ENCODE measurements at places on chromosomes 3 and 15.

GRCh38 chr15:57079446-57079845 lies 161.0 kb downstream of the TCF12 start:
- DNase-seq: no peak

DNA sequence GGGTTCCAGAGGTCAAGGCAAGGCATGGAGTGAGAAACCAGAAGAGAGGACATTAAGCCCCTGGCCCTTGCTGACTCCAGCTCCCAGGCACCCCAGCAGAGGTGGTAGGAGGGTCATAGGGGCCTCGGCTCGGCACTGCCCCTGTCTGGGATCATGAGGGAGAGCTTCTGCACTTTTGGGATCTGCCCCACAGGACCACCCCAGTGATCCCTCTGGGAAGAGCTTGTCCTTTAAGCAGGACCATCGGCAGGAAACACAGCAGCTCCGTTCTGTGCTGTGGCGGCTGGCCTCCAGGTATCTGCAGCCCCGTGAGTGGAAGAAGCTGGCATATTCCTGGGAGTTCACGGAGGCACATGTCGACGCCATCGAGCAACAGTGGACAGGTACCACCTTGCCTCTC lies 35.5 kb downstream of the ANKDD1A start:
- DNase-seq: no peak

DNA sequence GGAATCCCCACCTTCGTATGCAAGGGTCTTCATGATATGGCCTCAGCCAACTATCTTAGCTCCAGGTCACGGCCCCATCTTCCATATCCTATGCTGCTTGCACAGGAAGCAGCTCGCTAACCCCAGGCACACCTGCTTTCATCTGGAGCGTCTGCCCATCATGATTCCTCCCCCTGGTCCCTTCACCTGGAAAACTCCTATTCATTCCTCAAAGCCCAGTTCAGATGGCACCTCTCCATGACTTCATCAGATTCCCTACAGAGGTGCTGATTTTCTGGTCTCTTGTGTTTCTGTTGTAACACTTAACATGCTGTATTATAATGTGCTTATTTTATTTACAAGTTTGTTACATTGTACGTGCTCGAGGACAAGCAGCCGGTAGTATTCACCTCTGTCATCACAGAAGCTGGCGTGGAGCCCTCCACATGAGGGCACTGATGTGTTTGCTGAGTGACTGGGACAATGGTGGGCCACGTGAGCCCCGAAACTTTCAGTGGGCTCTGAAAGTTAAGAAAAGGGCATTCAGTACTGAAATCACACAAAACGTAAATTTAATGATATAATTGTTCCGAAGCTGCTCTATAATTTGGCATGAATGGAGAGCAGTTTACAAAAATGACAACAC lies 16.2 kb downstream of the MUC20 start:
- DNase-seq: no peak

GRCh38 chr3:119294696-119295671 lies 801 bp downstream of the ARHGAP31 start:
- no peak for DNase-seq

GRCh38 chr3:42601896-42602581 lies 1.6 kb downstream of the NKTR start:
- DNase-seq: no peak

GRCh38 chr3:115321400-115321805 lies 174.3 kb upstream of the ZBTB20 start:
- DNase-seq: no peak

- no peak for DNase-seq
Observed at GRCh38 chr3:20064387-20064786, 24.1 kb downstream of the KAT2B start.

GRCh38 chr15:68994149-68994548 lies 20.3 kb upstream of the NOX5 start:
- DNase-seq: no peak

- DNase-seq: no peak
Observed at GRCh38 chr3:43348852-43349574, 62.7 kb downstream of the SNRK start.

- DNase-seq: no peak
Observed at GRCh38 chr15:98881526-98882520, 125.8 kb downstream of the PGPEP1L start.

DNA sequence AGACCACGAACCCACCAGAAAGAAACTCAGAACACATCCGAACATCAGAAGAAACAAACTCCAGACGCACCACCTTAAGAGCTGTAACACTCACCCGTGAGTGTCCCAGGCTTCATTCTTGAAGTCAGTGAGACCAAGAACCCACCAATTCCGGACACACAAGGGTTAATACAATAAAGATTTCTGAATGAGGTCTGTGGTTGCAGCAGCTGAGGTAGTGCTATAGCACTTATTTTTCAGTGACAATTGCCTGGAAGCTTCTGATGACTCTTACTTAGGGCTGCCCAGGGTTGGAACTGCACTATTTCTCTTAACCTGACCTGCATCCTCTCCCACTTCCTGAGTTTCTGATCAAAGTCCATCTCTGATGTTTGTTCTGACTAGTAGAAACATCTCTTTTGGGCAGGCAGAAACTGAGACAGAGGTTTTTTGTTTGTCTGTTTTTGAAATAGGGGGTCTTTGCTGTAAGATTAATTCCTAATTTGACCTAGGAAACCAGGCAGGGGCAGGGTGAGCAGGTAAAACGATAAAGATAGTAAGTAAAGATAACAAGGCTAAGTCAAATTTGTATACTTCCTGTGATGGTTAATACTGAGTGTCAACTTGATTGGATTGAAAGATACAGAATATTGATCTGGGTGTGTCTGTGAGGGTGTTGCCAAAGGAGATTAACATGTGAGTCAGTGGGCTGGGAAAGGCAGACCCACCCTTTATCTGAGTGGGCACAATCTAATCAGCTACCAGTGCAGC lies 169.1 kb downstream of the GAP43 start:
- no peak for DNase-seq

DNA sequence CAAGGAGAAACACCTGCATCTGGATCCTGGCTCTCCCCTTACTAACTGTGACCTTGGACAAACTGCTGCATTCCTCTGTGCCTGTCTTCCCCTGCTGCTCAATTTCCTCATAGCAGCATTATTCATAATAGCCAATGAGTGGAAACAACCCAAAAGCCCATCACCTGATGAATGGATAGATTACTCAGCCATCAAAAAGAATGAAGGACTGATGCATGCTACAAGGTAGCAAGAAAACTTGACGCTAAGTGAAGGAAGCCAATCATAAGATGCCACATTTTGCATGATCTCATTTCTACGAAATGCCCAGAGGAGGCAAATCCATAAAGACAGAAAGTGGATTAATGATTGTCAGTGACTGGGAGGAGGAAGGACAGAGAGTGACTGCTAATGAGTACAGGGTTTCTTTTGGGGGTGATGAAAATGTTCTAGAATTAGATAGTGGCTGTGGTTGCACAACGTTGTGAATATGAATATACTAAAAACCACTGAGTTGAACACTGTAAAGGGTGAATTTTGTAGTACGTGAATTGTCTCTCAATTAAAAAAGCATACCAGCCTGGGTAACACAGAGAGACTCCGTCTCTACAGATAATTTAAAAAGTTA lies 11.2 kb downstream of the IGDCC4 start:
- DNase-seq: no peak

GRCh38 chr15:42604894-42605744 lies 29.7 kb downstream of the STARD9 start:
- no peak for DNase-seq

- no peak for DNase-seq
Observed at GRCh38 chr3:77707281-77707680, 667.4 kb downstream of the ROBO2 start.

- DNase-seq: peak; percentile 8
Observed at GRCh38 chr15:70156671-70157271, 59.1 kb upstream of the TLE3 start.

- DNase-seq: peak; percentile 97
Observed at GRCh38 chr15:66883284-66883911, 181.4 kb downstream of the SMAD6 start.

DNA sequence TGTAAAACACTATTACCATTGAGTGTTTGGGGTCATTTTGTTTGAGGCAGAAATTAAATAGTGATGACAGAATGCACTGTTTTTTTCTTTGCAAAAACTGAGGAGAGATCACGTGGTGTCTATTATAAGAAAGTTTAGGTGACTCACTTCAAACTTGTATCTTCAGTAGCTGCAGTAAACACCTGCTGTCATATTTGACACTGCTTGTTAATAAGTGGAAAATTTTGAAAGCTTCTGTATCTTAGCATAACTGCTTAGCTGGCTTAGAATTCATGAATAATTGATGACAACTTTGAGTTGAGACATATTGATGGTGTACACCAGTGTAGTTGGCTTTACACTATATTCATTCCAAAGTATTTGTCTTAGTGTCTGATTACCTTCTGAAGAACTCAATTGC lies 29.7 kb upstream of the MDFIC2 start:
- DNase-seq: no peak

DNA sequence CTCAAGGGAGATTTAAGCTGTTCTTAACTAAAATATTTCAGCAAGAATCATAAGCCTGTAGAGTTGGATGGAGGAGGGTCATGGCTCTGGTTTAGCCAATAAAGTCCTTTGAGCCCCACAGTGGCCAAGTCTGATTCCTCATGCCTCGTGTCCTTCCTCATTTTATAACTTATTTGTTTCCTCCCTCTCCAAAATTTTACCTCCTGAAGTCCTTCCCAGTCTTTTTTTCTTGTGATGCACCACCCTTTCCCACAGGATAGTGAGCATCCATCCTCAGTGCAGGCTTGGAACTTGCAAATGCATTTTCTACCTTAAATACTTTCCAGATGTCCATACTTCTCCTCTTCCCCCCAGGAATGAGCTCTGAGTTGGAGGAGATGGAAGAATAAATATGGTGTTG lies 162.7 kb upstream of the AGTR1 start:
- no peak for DNase-seq

DNA sequence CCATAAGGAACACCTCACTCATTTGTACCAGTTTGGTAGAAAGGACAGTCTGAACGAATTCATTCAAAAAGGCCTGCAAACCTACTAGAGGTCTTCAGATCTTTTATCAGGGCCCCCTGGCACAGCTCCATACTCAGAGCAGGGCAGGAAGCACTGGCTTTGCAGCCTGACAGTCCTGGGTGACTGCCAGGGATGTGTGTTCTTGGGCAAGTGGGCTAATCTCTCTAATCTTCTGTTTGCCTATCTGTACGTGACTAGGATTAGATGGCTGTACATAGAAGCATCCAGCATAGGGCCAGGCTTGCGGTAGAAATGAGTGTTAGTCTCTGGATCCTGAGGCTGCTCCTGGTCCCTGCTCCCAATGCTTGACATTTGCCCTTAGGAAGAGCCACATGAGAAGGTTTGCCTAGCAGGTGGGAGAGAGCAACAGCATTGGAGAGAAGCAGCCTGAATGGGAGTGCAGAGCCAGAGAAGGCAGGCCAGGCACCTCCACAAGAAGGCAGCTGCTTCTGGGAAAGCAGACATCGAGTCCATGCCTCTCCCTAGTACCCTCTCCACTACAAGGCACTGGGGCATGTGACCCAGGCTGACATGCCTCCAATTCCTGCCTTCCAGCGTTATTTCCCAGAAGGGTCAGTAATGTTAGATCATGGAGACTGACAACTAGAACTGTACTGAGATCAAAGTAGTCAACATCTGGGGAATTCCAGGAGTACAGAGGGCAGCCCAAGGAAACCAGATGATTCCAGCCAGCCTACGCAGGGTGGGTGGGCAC lies 1.0 kb upstream of the CXCR6 start:
- no peak for DNase-seq

DNA sequence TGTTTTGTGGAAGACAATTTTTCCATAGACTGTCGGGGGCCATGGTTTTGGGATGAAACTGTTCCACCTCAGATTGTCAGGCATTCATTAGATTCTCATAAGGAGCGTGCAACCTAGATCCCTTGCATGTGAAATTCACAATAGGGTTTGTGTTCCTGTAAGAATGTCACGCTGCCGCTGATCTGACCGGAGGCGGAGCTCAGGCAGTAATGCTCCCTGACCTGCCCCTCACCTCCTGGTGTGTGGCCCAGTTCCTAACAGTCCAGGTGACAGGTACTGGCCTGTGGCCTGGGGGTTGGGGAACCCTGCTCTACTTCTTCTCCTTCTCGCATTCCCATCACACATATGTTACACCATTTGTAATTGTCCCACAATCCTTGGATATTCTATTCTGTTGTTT lies 11.0 kb downstream of the CHRNA7 start:
- no peak for DNase-seq

GRCh38 chr3:113287803-113288648 lies 76.7 kb downstream of the BOC start:
- no peak for DNase-seq

- no peak for DNase-seq
Observed at GRCh38 chr3:127789990-127790881, 32.1 kb downstream of the MGLL start.

DNA sequence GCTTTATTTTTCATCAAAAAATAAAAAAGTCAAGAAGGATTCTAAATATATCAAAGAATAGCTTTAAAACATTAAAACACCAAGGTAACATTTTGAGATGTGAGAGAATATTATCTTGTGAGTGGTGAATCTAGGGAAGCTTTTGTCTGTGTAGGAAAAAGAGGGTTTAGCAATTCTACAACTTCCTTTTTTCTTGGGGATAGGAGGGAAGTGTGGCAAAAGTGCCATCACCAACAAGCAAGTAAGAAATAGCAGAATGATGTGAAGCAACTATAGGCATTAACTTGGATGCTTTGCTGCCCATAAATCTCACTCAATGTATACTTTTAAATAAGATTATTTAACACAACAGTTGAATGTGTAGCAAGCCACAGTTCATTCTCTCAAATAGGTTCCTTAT lies 57.8 kb upstream of the SUCLG2 start:
- DNase-seq: no peak

DNA sequence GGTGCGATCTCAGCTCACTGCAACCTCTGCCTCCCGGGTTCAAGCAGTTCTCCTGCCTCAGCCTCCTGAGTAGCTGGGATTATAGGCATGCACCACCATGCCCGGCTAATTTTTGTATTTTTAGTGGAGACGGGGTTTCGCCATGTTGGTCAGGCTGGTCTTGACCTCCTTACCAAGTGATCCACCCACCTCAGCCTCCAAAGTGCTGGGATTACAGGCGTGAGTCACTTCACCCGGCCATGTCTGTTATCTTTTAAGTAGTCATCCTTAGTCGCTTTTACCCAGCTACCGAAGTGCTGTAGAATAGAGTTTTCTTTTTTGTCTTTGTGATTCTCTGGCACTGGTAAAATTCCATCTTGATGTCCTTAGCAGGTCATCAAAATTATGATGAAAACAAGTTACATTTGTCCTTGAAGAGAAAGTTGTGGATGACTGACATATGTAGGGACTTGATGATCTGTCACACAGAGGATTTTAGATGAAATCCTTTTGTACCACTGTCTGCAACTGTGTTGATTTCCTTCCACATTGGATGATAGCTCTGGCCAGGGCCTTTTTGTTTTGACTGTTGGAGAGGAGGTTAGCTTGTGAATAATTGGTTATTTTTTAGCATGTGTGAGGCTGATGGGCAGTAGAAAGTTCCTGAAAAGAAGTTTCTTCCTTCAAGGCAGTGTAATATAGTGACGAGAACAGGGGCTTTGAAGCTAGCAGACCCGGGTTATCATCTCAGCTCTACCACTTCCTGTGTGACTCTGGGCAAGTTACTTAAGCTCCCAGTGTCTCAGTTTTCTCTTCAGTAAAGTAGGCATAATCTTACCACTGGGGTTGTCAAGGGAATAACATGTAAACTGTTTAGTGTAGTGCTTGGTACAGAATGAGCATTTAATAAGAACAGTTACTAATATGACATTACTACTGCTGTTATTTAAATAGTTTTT lies 18.8 kb downstream of the ATG7 start:
- DNase-seq: no peak
